Sciatic nerve (tissue), 2 donors: ENCODE measurements at places on chromosomes 12 and 14. TPM values are rescaled to one million over a fixed set of nuclear protein-coding genes. Genes with fewer than 3 reads are reported as not detected.

The NKX2-1 gene
- total RNA-seq, result 0.22 TPM

The SDR9C7 gene
- total RNA-seq, result 0.18 TPM

The LRIG3 gene
- 54.2 TPM for total RNA-seq

The KRT79 gene
- not detected for total RNA-seq

The SNW1 gene
- total RNA-seq, result 69.3 TPM

DNA sequence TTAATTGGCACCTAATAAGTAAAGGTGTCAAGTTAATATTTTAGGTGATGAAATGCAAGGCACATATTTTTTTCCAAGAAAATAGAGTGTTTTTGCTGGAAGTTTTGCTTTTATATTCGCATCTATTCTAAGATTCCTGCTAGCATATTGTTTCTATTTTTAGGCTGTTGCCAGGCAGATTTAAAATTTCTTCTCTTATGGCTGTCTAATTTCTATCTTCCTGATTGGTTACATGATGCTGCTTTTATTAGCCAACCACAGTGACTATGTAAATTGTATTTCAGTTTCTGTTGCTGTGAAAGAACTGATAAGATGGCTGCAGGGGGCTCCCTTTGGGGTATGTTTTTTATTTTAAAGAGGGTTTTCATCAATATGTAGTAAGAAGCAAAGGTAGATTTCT is 42.7 kb downstream of the ATF7IP start:
- no peak for DNase-seq

DNA sequence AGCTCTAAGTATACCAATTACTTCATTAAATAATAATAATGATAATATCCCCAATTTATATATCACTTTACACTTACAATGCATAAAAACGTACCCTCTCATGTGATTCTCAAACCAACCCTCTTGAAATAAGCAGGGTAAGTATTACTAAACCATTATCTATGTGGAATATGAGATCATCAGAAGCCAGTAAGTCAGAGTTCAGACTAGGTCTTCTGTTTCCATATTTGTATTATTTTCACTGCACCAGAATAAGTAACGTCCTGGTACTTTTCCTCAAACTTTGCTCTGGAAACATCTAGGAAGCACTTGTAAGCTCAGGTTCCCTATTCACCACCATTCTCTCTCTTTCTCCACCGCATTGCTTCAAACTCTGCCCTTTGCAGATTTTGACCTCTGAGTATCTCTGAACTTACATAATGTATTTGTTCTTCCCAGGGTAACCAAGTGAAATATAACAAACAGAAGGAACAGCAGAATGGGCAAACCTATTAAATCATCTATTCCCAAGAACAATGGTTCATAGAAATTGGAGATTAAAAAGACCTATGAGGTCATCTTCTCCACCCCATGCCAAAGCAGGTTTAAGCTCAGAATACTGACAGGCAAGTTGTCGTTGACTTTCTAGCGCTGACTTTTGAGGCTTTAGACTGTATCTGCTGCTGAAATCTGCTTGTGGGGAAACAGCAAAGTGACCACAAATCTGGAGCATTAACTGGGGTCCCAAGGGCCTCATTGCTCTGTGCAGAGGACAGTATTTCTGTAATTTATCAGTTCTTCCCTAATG is 161.3 kb upstream of the FAR2 start:
- no peak for DNase-seq

DNA sequence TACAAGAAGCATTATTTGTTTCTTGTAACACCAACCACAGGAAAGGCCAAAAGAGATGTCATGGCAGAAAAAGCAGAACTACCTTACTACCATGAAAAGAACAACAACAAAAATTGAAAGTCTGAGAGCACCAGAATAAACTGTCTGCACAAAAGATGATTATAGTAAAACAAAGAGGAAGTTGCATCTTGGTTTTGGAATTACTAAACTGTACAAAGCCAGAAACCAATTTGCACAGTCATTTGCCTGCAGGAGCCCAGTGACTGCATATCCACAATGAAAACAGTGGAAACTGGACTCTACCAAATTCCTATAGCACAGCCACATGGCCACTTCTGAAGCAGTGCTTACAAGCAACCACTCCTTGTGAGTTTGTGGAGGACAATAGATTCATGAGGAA is 276.2 kb downstream of the SSPN start:
- DNase-seq, result no peak

- no peak for DNase-seq
Observed at GRCh38 chr14:90535556-90536090, 138.8 kb downstream of the CALM1 start.

GRCh38 chr12:112564160-112564784 is 145.5 kb downstream of the PTPN11 start:
- DNase-seq, result no peak

DNA sequence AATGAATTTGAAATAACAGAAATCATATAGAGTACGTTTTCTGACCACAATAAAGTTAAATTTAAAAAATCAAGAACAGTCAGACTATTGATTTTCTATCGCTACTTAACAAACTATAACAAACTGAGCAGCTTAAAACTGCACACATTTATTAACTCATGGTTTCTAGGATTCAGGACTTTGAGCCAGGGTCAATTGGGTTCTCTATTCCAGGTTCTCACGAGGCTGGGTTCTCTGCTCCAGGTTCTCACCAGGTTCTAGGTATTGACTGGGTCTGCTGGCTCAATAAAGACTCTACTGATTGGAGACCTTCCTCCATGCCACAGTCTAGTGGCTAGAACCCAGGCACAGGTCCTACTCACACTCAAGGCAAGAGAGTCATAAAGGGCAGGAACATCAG is 22.8 kb downstream of the ABCC9 start:
- DNase-seq, result no peak

DNA sequence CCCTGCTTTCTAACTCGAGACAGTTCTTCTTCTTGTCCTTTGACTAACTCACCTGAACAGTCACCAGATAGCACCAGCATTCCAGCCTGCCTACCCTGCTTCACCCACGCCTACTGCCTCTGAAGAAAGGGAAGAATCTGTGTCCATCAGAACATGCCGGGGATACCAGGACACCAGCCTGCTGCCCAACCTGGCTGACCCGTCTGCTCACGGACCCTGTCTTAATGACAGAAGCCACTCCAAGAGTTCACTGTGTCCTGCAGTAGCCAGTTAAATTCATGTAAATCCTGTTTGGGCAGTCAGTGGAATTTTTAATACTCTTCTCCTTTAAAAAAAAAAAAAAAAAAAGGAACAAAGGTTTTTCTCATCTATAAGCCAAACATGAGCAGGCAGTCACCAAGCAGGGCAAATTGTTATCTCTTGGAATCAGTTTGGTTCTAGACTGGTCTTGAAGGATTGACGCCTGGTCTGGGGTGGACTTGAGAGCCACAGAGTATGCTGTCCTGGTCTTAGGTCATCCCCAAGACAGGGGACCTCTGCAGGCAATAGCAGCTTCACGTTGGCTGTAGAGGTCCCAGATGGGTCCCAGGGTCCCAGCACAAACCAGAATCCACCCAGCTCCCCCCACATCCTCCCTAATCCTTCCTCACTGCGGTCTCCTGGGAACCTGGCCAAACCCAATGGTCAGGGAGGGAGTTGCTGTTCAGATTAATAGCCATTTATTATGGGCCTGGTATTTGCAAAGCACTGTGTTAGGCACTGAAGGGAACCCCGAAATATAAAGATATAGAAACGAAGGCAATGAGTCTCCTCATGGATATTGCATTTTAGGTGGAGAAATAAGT is 181.1 kb upstream of the HIF1A start:
- no peak for DNase-seq

GRCh38 chr12:120115692-120116440 is 687 bp downstream of the RAB35 start:
- DNase-seq, result no peak

GRCh38 chr12:40099423-40099853 is 6.4 kb downstream of the SLC2A13 start:
- no peak for DNase-seq

- DNase-seq, result no peak
Observed at GRCh38 chr12:56288705-56289387, 11.3 kb downstream of the CS start.
